ENCODE measurements at places on chromosomes 7 and 10.

GRCh38 chr7:3312583-3312982 lies 11.5 kb downstream of the SDK1 start:
- no peak for DNase-seq

GRCh38 chr7:293681-294439 lies 3.9 kb downstream of the FOXL3 start:
- DNase-seq, result no peak

- no peak for DNase-seq
Measured at GRCh38 chr7:126727930-126728391, 524.8 kb downstream of the GRM8 start.

DNA sequence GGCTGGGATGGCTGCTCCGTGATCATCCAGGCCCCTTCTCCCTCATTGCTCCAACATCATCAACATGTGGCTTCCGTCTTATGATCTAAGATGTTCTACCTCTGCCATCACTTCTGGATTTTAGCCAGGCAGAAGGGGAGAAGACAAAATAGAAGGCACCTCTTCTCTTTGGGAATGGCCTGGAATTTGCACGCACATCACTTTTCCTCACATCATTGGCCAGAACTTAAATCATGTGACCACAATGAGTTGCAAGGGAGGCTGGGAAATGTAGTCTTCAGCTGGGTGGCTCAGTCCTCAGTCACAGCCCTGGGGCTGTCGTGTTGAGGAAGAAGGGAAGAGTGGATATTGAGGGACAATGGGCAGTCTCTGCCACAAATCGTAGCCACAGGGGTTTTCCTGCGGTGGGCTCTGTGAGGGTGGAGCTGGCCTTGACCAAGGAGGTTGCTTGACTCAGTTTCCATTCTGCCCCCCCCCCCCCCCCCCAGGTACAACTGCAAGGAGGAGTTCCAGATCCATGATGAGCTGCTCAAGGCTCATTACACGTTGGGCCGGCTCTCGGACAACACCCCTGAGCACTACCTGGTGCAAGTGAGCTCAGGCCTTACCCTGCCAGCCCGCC lies 50.3 kb downstream of the PALD1 start:
- peak; percentile 47 for DNase-seq

- DNase-seq, result no peak
Measured at GRCh38 chr7:47893721-47894365, 54.4 kb downstream of the PKD1L1 start.

- peak; percentile 87 for DNase-seq
Measured at GRCh38 chr7:43764039-43764761, 5.7 kb downstream of the BLVRA start.

DNA sequence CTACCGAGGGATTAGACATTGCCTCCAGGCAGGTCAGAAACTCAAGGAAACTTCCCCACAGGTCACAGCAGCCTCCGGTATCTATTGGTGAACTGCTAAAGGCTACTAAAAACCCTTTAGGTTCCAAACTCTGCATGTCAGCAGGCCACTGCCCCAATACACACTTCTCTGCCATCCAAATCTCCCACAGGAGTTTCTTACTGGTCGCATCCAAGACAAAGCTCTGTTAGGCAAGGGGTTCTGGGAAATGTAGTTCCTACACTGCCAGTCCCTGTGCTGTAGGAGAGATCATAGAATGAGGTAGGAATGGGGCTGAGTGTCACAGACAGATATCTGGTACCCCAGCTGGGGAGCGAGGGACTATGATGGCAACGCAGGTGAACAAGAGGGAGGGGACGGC lies 757.0 kb upstream of the C7orf33 start:
- no peak for DNase-seq

DNA sequence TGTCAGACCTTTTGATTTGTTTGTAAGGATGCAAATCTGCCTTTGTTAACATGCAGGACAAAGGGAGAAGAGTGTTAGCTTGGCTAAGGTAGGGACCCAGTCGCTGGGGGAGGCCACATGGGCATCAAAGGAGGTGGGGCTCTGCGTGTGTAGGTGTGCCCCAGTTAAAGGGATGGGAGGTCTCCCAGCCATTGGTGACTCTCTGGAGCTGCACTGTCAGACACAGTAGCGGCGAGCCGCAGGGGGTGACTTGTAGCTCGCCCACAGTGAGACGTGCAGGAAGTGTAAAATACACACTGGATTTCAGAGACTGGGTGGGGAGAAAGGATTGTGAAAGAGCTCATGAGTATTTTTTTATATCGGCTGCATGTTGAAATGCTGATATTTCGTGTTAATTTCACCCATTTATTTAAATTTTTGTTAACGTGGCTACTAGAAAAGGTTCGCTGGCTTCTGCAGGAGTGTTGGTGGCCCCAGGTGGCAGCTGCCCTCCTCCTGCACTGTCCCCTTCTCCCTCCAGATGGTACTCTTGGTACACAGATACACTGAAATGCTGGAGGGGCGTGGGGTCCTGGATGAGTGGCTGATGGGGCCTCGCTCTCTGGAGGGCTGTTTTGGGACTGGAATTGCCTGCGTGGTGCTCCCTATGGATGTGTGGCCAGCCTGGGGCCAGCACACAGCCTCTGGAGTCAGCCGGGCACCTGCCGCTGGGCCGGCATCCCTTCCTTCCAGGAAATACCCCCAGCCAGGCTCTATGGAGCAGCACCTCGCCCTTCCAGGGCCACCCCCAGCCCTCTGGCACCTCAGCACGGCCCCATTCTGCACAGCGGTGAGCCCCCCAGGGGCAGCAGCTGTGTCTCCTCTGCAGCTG lies 59.2 kb downstream of the LHPP start:
- DNase-seq, result peak; percentile 82

DNA sequence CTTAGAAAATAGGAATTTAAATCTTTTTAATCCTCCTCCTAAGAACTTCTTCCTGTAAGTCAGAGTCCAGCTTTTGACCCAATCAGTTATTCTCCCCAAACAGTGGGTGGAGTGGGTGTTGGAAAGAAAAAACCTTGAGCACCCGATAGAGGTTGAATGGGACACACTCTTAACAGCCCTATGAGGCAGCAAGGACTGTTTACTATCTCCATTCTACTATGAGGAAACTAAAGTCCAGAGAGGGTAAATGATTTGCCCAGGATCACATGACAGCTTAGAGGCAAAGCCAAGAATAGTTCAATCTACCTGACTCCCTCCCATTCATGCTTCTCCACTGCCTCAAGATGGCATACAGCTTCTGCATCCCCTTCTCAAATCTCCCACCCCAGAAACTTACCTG lies 57.6 kb upstream of the SLC35B4 start:
- DNase-seq, result no peak

DNA sequence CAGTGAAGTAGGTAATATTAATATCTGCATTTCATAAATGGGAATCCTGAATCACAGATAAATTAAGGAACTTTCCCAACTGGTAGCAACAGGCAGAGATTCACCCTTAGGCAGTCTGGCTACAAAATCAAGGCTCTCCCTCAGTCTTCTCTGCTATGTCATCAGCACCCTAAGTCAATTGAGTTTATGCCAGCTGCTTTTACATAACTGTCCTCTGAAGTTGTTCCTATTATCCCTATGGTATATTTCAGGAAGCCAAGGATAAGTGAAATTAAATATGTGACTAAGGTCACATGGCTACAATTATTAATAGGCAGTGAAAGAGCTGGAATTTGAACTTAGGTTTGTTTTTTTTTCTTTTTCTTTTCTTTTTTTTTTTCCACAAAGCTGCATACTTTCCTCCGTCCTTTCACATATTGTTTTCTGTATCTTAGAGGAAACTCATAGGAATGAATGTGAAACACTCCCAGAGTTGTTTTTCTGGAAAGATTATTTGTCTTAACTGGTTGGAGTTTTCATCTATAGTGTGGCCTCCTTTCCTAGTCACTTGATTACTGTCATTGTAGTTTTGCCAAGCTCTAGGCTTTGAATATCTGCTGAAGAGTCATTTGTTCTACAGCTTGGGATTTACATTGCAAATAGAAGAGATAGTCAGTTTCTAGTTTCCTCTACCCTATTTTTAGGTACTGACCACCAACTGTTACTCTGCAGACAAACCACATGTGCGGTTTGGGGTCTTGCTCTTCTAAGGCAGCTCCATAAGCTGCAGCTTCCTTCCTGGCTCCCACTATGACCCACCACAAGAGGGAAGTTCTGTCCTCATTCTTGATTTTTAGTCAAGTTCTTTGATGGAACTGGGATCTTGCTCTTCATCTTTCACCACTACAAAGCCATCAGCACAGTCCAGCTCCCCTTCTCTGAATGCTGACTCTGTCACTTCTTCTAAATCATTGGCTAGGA lies 338.0 kb upstream of the KIAA1217 start:
- no peak for DNase-seq

- peak; percentile 25 for DNase-seq
Measured at GRCh38 chr10:43225787-43226153, 41.1 kb downstream of the RASGEF1A start.

GRCh38 chr10:71084818-71085126 lies 127.6 kb upstream of the UNC5B start:
- no peak for DNase-seq

GRCh38 chr7:604001-604883 lies 84.6 kb upstream of the PDGFA start:
- peak; percentile 91 for DNase-seq

DNA sequence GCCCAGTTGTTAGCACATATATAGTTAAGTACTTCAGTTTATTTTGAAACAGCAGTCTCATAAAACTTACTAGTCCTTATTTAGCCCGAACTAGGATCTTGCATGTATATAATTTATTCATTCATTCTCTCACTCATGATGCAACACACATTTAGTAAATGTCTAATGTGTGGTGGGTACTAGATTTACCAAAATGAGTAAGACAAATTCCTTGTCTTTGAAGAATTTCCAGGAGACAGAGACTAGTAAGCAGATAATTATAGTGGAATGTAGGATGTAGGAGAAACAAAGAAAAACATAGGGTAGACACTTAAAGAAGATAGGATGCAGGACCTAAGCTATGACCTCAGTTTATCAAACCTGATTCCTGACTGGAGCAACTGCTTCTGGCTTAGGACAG lies 120.2 kb upstream of the AMPH start:
- DNase-seq, result no peak

- no peak for DNase-seq
Measured at GRCh38 chr10:130491011-130491692, 355.0 kb downstream of the GLRX3 start.

DNA sequence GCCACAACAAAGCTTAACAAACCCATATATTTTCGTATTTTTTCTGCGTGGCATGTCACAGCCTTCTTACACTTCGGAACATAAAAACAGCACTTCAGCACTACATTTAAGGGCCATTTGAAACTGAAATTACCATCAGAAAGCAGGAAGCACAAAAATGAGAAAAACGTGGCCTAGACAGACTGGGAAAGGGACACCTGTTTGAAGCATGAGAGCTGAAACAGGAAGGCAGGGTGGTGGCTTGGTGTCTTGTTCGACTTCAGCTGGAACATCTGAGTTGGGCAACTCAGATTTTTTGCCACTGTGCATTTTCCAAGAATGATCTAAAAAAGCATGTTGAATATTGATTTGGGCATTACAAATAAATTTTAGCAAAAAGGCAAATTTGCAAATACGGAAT lies 243.2 kb downstream of the ELMO1 start:
- DNase-seq, result no peak
